ENCODE measurements at places on chromosomes 2 and 18.

- no peak for DNase-seq
These were observed 6.8 kb downstream of the MAL start for GRCh38 chr2:95032341-95032740.

- DNase-seq, result no peak
These were observed 157.5 kb downstream of the ZFP36L2 start for GRCh38 chr2:43068631-43069517.

DNA sequence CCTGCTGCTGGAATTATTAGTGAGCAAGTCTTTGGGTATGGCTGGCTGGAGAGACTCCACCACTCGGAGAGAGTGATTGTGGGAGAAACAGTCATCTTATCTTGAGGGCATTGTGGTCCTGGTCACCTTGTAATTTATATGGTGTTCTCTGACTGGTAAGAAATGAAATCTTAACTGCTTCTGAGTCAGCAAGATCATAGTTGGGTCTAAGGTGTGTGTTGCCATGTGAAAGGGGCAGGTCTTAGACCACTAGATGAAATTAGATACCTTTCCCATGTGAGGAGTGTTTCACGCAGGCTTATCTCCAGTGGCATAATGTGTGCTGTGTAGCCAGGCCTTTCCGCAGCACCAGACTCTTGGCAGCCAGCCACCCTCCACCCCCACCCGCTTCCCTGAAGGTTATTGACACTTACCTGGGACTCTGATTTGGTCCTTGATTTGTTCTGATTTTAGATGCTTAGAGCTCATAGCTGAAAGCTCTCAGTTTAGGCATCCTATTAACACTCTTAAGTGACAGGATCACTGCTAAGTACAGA is 7.7 kb downstream of the MAPRE3 start:
- no peak for DNase-seq

- DNase-seq, result no peak
These were observed 33.3 kb downstream of the RTTN start for GRCh38 chr18:70172225-70172624.

DNA sequence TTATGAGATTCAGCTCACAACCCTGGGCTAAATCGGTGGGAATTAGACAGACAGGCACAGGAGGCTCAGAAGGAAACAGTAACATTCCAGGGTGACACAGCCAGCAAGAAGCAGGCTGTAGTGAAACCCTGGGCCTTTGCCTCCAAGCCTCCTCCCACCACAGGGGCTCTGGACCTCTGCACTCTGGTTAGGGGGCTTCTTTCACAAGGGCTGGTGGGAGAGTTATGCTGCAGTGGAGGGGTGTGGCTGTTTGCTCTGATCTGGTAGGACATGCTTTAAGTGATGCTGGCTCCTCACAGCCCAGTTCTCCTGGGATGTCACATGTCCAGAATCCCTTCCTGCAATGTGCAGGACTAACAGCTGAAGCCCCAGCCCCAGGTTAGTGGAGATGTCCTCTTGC is 109.9 kb downstream of the TGFA start:
- no peak for DNase-seq

Measured in activated T-helper 9 cell treated with anti-CD3 and anti-CD28 coated beads, Interleukin-2, amount 50 U/mL, for 16 hours (primary cell).